Umbilical cord (tissue), 2 donors: ENCODE measurements at places on chromosomes 4 and X. TPM values are rescaled to one million over a fixed set of nuclear protein-coding genes. Genes with fewer than 3 reads are reported as not detected.

BGN gene
- total RNA-seq: 90.8 TPM

GAGE1 gene
- 1.4 TPM for total RNA-seq

CTAG2 gene
- not detected for total RNA-seq

ASMT gene
- not detected for total RNA-seq
